ENCODE measurements at places on chromosomes 7 and 10. TPM values are rescaled to one million over a fixed set of nuclear protein-coding genes. Genes with fewer than 3 reads are reported as not detected.

The OGDHL gene
- total RNA-seq = 13.0 TPM

The SCIN gene
- total RNA-seq = 0.11 TPM

DNA sequence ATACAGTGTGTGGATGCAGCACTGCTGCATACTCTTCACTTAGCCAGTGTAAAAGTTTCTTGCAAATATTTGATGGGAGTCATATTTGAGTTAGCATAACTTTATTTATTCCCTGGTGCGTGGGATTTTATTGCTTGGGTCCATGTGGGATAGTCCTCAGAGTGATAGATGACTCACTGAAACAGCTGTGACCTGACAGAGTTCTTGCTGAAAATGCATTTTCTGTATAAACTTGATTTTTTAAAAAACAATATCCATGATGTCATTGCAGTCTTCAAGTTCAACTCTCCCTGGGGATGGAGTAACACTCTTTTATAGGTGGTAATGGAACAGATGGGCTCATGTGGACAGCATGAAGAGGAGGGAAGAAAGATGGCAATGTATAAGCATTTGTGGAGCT, 310.0 kb downstream of the PPP1R3A start:
- no peak for DNase-seq

DNA sequence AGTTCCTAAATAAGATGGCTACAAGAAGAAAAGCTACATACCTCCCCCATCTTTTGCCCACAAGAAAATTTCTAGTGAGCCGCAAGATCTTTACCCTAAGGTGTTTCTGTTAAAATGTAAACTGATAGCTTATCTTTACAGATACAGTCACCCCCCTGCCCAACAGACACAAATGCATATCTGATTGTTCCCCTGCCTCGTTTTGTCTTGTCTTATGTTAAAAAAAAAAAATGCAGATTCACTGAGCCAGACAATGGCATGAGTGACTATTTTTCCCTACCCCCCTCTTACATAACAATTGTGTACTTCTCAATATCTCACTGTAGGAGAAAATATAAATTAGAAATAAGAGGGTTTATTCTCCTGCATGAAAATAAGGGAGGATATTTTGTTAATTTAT, 8.5 kb downstream of the ZNF138 start:
- no peak for DNase-seq

GRCh38 chr7:147060070-147060469, 943.5 kb downstream of the CNTNAP2 start:
- no peak for DNase-seq

- no peak for DNase-seq
Observed at GRCh38 chr10:119859420-119860258, 13.0 kb downstream of the MCMBP start.

- DNase-seq = no peak
Observed at GRCh38 chr10:36187380-36188079, 545.4 kb upstream of the FZD8 start.

DNA sequence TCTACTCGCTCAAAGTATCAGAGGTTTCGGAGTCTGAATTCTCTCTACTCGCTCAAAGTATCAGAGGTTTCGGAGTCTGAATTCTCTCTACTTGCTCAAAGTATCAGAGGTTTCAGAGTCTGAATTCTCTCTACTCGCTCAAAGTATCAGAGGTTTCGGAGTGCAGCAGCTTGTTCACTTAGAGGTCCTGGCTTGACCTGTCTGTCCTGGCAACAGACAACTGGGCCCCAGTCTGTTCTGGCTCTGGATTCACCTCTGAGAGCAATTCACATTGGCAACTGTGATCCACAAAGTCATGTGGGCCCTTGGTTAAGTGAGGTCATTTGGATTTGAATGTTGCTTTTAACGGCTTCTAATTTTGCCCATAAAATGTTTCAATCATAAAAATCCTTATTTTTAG, 63.9 kb upstream of the ST8SIA6 start:
- no peak for DNase-seq

DNA sequence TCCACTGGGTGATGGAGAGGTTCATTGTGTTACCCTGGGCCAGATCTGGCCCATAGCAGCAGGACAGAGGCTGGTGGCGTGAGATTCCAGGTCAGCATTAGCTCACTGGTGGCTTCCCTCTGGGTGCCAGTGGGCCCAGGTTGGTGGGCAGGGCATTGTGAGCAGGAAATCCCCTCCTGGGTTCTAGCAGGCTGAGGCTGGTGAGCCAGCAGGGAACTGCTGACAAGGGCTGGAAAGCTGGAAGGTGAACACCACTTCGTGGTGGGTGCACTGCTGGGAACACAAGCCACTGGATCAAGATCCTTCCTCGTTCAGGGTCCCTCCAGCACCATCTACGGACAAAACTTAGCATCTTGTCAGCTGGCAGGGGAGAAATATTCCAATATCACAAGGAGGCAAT, 259.2 kb upstream of the FZD1 start:
- no peak for DNase-seq

- DNase-seq = peak; percentile 59
Observed at GRCh38 chr10:118246332-118247295, 95.5 kb downstream of the FAM204A start.

Measured in endodermal cell (in vitro differentiated cells).